ENCODE measurements at places on chromosomes 1 and 21.

DNA sequence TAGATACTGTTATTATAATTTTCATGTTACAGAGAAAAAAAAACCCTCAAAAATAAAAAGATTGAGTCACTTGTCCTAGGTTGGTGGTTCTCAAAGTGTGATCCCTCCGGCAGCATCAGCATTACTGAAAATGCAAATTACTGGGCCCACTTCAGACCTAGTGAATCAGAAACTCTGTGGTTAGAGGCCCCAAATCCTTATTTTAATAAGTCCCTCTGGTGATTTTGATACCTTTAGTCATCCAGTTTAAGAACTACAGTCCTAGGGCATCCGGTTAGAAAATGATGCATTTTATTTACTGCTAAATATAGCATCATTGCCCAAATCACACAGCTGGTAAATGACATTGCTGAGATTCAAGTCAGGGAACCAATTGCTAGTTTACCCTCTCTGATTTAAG lies 203.7 kb upstream of the RUNX1 start:
- DNase-seq: no peak

DNA sequence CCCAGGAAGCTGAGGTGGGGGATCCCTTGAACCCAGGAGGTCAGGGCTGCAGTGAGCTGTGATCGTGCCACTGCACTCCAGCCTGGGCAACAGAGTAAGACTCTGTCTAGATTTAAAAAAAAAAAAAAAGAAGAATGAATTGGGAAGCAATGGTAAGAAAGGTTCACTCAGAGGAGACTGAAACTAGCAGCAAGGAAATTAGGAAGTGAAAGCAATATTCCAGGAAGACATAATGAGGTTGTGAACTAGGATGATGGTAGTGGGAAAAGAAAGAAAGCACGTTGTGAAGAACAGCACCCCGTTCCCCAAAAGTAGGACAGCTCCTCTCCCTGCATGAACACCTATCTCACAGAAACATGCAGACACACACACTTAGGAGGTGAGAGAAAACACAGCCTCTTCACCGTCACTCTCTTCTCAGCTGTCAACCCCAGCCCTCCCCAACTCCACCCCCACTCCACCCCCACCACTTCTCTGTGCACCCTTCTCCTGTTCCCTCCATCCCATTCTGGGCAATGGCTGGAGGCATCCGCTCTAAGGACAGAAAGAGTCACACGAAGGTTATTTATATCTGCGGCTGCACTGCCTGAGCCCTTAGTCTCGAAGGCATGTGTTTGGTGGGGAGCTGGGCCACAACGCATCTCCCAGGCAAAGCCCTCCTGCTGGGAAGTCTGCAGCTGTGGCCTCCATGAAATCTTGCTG lies 101.8 kb upstream of the LPGAT1 start:
- DNase-seq: no peak

DNA sequence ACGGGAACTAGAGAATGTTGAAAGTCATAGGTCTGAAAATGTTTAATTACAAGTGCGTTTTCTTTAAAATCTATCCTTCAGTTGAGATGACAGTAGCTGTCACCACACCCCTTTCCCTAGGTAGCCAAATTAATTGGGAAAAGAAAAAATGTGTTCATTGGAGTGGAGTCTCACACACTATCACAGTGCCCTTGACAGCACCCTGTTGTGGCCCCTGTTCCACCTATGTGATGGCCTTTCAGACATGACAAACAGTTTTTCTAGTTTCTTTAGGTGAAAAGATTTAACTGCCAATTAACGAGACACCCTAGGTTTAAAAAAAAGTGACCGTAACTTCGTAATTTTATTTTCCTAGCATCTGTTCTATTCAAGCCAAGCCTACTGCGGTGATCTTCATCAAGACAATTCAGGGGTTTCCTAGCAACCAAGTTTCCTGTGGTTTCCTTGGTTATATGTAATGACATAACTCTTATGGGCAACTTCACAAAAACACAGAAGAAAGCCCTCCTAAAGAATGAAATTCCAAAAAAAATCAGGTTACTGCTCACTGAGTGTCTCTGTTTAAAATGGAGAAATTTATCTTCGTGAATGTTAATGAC lies 298.3 kb downstream of the PDE4B start:
- no peak for DNase-seq

- DNase-seq: no peak
Observed at GRCh38 chr1:25028907-25029599, 99.0 kb upstream of the RUNX3 start.

GRCh38 chr1:54968551-54968950 lies 11.9 kb upstream of the TMEM61 start:
- no peak for DNase-seq

DNA sequence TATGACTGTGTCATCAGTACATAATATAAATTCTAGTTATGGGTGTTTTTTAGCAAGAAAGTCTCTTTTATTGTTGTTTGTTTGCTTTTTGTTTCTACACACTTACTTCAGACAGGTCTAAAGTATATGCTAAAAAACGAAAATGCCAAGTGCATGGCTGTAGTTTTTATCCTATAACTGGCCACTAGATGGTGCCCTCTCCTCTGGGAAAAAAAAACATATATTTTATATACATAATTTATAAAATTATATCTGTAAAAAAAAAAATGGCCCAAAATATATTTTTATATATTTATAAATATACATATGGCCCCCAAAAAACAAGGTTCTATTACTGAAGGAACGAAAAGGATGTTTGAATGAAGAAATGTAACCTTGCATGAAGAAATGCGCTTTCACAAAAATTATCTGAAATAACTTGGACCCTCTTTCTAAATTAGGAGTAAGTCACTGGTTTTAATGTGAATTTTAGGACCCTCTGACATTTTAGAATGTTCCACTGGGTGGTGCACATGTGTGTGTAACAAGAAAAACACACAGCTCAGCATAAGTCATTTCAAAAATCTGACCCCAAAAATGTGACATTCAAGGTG lies 93.5 kb downstream of the TTLL7 start:
- DNase-seq: peak; percentile 34

DNA sequence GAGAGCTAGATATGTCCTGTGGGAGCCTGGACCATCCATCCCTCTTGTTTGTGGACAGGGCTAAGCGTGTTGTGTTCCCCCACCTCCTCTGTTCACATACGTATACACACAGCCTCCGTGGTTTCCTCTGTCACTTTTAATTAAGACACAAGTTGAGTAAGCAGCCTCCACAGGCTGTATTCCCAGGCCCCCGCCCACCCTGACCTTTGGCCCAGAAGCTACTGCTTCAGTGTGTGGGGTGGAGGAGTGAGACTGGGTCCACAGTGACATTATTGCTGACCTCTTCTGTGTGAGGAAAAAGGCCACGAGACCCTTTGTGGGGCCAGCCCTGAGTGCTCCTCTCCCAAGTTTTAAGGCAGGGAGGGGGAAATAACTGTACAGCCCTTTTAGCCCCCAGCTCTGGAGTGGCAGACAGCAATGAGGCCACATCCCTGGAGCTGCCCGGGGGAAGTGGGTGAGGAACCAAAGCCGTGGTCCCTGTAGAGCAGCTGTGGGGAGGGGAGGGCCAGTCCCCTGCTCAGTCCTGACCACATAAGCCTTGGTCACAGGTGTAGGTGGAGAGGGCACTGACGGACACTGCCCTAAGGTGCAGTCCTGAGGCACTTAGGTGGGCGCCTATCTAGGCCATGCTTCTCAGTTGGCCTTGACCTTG lies 4.4 kb downstream of the ELOVL1 start:
- no peak for DNase-seq

GRCh38 chr1:184882957-184883815 lies 91.1 kb downstream of the NIBAN1 start:
- DNase-seq: no peak

DNA sequence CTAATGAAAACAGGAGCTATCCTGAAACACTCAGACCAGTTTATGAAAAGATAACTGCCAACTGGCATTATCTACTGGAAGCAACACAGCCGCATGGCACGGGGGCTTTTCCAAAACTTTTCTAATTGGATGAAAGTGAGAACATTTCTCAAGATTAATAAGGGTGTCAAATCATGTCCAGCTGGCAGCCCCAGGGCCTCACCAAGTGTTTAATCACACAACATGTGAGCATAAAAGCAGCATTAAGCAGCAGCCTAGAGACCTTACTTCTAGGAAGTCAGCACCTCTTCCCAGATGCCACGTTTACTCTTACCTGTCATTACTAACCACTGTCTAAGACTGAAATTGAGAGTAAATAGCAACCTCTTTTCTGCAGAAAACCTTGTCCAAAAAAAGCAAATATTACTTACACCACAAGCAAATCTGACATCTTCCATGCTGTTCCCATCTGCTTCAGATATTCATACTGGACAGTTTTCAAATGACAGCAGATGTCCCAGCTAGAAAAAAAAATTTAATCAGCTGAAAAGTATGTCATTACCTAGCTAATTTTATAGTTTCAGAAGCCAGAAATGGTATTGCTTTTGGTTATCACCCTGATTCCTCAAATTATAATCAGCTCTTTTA lies 341.5 kb upstream of the ZP4 start:
- peak; percentile 79 for DNase-seq

DNA sequence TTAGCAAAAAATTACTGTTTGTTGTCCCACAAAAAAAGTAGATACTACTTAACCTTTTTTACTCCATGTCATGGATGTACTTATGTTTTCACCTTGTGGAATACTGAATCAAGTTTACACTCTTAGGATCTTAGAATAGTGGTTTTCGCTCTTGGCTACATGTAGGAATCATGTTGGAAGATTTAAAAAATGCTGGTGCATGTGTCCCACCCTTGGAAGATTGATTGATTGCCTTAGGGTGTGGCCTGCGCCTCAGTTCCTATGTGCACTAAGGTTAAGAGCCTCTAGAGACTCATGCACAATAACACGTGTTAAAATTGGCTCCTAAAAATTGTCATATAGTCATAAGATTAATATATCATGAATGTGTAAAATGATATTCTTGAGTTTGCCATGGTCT lies 25.0 kb downstream of the HS2ST1 start:
- no peak for DNase-seq

GRCh38 chr1:9238550-9238949 lies 4.0 kb downstream of the H6PD start:
- DNase-seq: no peak

DNA sequence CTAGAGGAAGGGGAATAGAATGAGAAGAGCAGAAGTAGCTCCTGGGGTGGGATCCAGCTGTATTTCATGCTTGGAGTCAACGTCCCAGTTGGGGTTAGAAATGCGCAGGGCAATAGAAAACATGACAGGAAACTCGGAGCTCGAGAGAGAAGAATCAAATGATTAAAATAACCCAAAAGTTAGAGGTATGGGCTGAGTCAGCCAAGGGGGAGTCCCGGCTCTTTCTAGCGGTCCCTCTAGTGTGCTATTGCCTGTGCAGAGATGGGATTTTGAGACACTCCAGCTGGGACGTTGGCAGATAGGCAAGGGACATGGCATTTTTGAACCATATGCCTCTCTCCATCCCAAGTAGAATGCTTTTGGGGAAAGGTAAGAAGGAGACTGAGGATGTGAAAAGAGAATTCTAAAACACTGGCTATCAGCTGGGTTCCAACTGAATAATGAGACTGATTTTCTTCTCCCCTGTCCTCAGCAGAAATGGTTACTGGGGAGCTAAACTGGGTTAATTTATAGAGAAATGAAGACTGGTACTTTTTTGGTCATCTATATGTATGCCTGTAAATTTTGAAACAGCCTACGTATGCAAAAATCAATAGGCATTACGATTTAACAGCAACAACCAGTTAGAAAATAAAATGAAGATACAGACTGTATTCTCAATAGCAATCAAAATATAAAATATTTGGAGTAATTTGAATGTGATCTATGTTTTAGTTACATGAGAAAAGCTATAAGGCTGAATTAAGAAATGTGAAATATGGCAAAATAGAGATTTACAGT lies 7.0 kb upstream of the VPS26C start:
- no peak for DNase-seq

GRCh38 chr1:198287916-198288315 lies 131.1 kb downstream of the NEK7 start:
- DNase-seq: no peak

- DNase-seq: peak; percentile 60
Observed at GRCh38 chr1:100034470-100034869, 64.7 kb downstream of the SLC35A3 start.

GRCh38 chr21:43937051-43937832 lies 72.2 kb downstream of the AGPAT3 start:
- DNase-seq: no peak

GRCh38 chr21:43731891-43732711 lies 13.2 kb downstream of the PDXK start:
- DNase-seq: peak; percentile 92

- DNase-seq: no peak
Observed at GRCh38 chr1:8118031-8118451, 91.9 kb upstream of the ERRFI1 start.

GRCh38 chr1:159890390-159890789 lies 9.6 kb downstream of the CFAP45 start:
- no peak for DNase-seq

DNA sequence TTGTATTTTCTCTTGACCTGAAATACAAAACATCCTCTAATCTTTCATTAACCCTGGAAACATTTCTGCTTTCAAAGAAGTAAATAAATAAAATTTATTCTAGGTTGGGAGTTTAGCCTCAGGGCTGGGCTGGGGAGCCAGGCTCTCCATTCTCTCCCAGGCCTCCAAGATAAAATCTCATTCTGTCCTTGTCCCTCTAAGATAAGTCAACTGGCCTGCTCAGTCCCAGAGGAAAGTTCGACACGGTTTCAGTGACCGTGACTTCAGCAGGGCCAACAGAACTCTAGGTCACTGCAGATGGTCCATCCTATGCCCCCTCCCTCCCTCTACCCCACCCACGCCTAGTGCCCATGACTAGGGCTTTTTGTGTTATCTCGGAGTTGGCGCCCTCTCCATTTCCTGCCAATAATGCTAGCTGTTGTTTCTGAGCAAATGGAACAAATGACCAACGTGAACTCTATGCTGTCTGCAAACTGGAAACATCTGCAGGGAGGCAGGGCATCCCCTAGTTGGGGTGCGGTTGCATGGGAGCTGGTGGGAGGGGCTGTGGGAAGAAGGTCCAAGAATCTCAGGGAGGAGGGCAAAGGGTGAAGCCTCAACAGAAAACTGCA lies 10.1 kb upstream of the ADORA3 start:
- no peak for DNase-seq

- DNase-seq: no peak
Observed at GRCh38 chr1:109883248-109883955, 27.2 kb upstream of the CSF1 start.

DNA sequence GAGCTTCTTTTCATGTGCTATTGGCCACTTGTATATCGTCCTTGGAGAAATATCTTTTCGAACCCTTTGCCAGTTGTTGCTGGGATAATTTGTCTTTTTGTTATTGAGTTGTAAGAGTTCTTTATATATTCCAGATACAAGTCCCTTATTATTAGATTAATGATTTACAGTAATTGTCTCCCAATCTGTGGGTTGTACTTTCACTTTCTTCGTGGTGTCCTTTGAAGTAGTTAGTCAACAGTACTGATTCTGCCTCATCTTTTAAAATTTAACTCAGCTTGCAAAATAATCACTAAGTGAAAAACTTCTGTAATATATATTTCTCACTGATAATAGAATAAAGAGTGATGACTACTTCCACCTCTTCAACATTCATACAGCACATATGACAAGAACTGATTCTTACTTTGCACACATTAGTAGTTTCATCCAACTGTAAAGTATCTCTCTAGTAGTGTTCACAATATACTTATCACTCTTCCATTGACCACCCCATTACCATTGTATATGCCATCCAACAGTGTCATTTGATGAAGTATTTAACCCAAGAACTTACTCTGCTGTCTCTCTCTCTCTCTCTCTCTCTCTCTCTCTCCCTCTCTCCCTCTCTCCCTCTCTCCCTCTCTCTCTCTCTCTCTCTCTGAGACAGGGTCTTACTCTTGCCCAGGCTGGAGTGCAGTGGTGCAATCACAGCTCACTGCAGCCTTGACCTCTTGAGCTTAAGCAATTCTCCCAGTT lies 104.2 kb upstream of the DMRTA2 start:
- DNase-seq: no peak

All from NCI-H1694 treated with DMSO at 0.1 percent for 48 hours (cell line).